A549 treated with Hydrocortisone at 1 μM for 4 hours (cell line): ENCODE measurements at places on chromosomes 4 and X. TPM values are rescaled to one million over a fixed set of nuclear protein-coding genes. Genes with fewer than 3 reads are reported as not detected.

PABPC1L2B gene
- not detected in 5 replicates for total RNA-seq

RPS6KA6 gene
- total RNA-seq, result 4.5 to 7.1 TPM (median 5.5 TPM) in 5 replicates

CYLC1 gene
- not detected in 5 replicates for total RNA-seq

MMRN1 gene
- total RNA-seq, result not detected in 5 replicates

STOX2 gene
- total RNA-seq, result 2.1 to 3.3 TPM (median 2.4 TPM) in 5 replicates

SATL1 gene
- total RNA-seq, result not detected in 5 replicates

LRPAP1 gene
- total RNA-seq, result 109 to 135 TPM (median 125 TPM) in 5 replicates

HELT gene
- not detected in 5 replicates for total RNA-seq

QDPR gene
- 46.0 to 53.3 TPM (median 48.2 TPM) in 5 replicates for total RNA-seq

HOPX gene
- total RNA-seq, result not detected in 5 replicates

RAB39B gene
- total RNA-seq, result 0.65 to 0.93 TPM (median 0.73 TPM) in 5 replicates

SMPX gene
- total RNA-seq, result 0.09 TPM in 1 of 5 replicates, not detected in the others

PF4V1 gene
- not detected in 5 replicates for total RNA-seq

FMR1NB gene
- not detected in 5 replicates for total RNA-seq

WWC2 gene
- 11.0 to 19.3 TPM (median 17.3 TPM) in 5 replicates for total RNA-seq

ARMCX2 gene
- 0.05 to 0.16 TPM (median 0.07 TPM) in 4 of 5 replicates, not detected in the other for total RNA-seq

HSD17B11 gene
- total RNA-seq, result 46.8 to 60.9 TPM (median 53.0 TPM) in 5 replicates

XAGE2 gene
- total RNA-seq, result not detected in 5 replicates

TEX13C gene
- not detected in 5 replicates for total RNA-seq

GLRB gene
- total RNA-seq, result 0.71 to 0.96 TPM (median 0.90 TPM) in 5 replicates

MAGED4B gene
- 11.0 to 14.0 TPM (median 12.8 TPM) in 5 replicates for total RNA-seq

NCAPG gene
- 22.3 to 29.6 TPM (median 27.4 TPM) in 5 replicates for total RNA-seq

UBE2A gene
- total RNA-seq, result 132 to 143 TPM (median 138 TPM) in 5 replicates

STATH gene
- total RNA-seq, result not detected in 5 replicates

CXCL11 gene
- 0.10 to 0.33 TPM (median 0.21 TPM) in 5 replicates for total RNA-seq

RCHY1 gene
- 13.3 to 20.4 TPM (median 16.9 TPM) in 5 replicates for total RNA-seq

CYBB gene
- 0.02 to 0.08 TPM (median 0.05 TPM) in 5 replicates for total RNA-seq

SPATA4 gene
- 0.13 to 0.29 TPM (median 0.22 TPM) in 5 replicates for total RNA-seq

FGF5 gene
- 0.05 to 0.32 TPM (median 0.15 TPM) in 5 replicates for total RNA-seq

ALB gene
- 1.7 to 2.3 TPM in 2 of 5 replicates, not detected in the others for total RNA-seq

TLL1 gene
- total RNA-seq, result 0.13 to 0.22 TPM (median 0.21 TPM) in 5 replicates

MAGEB17 gene
- not detected in 5 replicates for total RNA-seq

MAGED4 gene
- total RNA-seq, result 5.3 to 9.8 TPM (median 7.9 TPM) in 5 replicates

OTUD6A gene
- not detected in 5 replicates for total RNA-seq
